ENCODE measurements at places on chromosomes 13 and 19.

DNA sequence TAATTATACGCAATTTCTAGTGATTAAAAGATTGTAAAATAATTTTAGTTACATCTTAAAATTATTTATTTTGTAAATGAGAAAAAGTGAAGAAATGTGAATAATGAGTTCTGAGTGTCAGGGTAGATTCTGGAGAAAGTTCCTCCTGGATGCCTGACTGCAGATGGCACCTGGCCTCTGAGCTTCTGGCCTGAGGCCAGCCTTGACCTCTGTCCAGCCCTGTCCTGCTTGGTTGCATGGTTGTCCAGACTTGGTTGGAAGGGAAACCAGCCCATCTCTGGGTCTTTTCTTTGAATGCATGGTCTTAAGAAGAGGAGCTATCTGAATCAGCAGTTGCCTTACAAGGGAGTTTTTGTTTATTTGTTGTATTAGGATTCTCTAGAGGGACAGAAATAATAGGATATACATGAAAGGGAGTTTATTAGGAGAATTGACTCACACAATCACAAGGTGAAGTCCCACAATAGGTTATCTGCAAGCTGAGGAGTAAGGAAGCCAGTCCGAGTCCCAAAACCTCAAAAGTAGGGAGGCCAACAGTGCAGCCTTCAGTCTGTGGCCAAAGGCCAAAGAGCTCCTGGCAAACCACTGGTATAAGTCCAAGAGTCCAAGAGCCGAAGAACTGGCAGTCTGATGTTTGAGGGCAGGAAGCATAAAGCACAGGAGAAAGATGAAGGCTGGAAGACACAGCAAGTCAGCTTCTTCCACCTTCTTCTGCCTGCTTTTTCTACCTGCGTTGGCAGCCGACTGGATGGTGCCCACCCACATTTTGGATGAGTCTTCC lies 385.8 kb downstream of the ZNF536 start:
- DNase-seq, result no peak

GRCh38 chr19:5172859-5173630 lies 167.6 kb downstream of the PTPRS start:
- DNase-seq, result peak; percentile 98

DNA sequence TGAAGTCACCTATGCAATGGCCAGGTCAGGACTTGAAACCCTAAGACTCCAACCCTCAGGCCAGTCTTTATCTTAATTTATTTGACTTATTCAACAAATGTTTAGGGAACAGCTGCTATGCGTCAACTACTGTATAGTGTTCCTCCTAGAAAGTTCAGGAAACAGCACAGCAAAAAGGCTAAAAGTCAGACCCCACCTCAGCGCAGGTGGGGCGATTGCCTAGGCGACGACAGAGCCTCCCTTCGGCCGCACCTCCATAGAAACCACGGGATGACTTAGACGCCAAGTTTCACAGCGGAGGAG lies 502 bp downstream of the VRK3 start:
- DNase-seq, result no peak

GRCh38 chr19:29285187-29285687 lies 72.3 kb upstream of the UQCRFS1 start:
- DNase-seq, result no peak

DNA sequence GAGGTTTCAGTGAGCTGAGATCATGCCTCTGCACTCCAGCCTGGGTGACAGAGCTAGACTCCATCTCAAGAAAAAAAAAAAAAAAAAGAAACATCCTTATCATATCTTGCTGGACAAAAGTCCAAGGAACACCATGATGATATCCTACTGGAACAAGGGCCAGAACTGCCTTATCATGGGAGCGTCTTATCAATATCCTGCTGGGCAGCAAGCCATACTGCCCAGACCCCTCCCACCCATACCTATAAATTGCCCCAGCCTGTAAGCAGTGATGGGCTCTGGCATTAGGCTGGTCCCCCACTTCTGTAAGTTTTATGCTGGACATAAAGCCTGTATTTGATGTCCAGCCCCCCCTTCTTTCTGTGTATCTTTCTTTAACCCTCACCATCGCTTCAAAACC lies 14.7 kb upstream of the FBXO27 start:
- DNase-seq, result no peak

DNA sequence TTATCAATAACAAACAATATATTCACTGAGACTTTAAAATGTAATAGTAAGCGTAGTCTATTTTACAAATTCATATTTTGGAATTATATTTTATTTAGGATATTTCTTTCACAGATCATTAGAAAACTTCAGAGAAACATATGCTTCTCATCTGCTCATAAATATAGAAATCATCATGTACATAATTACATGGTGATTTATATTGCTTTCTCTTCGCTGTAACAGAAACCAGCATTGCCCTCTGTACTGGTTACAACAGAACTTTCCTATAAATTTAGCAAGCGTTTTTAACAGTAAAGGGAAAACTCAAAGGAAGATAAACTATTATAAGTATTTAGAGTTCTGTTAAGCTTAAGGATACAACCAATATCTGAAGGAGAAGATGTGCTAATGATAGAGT lies 672.8 kb downstream of the PCDH9 start:
- no peak for DNase-seq

DNA sequence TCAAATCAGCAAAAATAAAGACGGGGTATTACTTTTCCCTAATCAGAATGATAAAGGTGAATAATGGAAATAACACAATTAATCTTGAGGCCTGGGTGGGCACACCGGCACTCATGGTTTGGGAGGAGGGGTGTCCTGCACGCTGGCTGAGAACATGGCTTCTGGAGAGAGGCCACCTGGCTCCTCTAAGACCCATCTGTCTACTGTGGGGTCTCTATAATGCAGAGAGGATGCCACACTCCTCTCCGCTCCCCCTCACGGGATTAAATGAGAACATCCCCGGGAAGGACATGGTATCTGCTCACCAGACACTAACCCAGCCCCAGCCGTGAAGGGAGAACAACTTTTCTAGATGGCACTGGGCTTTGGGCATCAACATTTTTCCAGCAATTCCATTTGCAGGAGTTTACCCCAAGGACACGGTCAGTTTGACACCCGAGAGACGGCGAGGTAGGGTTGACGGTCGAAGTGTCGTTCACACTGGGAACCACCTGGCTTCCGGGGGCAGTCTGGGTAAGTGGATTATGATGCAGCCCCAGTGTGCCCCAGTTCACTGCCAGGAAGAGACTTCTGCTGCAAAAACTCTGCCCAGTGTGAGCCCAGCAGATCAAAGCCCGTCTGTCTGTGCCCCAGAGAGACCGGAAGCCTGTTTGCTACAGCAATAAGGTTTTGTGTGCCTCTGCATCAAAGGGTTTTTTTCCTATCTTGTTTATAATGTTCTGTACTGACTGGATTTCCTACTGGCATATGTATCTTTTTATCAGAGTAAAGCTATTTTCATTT lies 56.6 kb downstream of the CEBPG start:
- DNase-seq, result no peak

GRCh38 chr13:40175639-40176038 lies 490.8 kb downstream of the FOXO1 start:
- DNase-seq, result peak; percentile 40

DNA sequence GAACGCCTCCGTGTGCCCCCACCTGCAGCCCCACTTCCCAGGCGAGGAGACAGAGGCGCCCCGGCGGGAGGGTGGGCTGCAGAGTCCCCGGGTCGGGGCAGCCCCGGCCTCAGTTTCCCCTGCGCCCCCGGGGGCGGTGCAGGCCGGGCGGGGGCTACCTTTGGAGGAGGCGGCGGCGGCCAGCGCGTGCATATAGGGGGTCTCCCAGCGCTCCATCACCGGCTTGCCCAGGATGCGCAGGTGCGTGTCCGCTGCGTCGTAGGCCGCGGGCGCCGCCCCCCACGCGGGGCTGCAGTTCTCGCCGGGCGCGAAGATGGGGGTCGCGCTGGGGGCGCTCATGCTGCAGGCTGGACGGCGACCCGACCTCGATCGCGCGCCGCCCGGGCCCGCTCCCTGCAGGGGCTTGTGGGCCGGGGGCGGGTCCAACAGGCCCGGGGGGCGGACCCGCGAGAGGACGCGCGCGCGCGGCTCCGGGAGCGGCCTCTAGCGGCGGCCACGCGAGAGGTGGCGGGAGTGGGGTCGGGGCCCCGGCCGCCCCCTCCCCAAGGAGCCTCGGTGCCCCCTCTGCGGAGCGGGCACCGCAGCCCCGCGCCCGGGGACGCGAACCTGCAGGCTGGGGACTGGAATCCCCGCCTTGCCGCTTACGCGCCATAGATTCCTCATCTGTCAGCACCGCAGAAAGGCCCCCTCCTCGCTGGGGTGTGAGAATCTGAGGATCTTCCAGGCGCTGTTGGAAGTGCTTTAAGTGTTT lies at the start of gene GAMT:
Gene GAMT (minus strand): TSS at position 405 of the 751 bp plus-strand sequence. CDS start 66 bp downstream, at position 339.
- no peak for DNase-seq

DNA sequence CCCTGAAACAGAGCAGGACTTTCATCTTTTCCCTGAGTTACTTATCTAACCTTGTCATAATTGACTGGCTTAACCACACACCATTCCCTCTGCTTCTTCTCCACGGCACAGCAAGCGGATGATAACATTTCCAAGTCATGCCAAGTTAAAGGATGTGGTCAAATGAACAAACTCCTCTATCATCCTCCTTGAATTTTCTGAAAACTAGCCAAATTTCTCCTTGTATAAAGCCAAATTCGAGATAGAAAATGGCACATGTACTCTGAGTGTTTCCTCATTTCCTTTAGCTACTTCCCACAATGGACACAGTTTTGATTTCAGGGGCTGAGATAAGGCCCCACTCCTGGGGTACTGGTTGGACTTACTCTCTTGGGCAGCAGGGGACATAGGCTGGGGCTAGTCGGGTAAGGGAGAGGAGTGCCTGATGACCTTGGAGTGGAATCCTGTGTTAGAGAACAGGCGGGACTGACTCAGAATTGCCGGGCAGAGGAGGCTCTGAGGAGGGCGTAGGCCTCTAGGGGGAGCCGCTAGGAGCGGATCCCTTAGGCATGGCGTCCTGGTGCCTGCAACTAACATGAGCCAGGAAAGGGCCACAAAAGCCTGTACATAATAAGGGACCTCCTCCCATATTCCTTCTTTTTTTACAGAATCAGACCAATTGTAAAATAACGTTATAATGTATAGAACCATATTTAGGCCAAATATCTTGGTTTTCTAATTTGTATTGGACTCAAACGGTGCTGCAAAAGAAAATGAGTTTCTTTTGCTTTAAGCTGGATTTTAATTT lies 20.3 kb upstream of the TMTC4 start:
- DNase-seq, result peak; percentile 65

DNA sequence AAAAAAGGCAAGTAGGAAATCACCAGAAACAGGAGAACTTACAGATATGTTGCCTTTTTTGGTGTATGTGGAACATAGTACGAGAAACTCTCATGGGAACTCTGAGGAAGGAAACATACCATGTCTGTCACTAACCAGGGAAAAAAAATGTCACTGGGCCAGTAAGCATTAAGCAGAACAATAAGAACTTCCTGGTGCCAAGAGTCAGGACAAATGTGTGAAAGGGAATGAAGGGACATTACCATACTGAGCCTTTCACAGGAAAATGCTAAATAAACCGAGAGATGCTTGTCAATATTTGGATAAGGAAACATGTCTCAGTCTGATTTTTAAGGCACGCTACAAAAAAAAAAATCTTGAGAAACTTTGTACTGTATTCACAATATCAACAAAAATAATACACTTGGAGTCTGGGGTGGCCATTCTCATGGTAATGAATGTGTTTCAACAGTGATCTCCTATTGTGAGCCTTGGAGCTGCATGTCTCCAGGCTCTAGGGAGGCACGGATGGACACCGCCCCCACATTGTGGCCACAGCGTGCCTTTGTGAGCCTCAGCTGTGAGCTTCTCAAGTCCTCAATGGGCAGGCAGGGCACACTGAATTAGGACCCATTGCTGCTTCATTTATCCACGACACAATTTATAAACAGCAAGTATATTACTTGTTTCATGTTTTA lies 113.0 kb upstream of the ARGLU1 start:
- no peak for DNase-seq

DNA sequence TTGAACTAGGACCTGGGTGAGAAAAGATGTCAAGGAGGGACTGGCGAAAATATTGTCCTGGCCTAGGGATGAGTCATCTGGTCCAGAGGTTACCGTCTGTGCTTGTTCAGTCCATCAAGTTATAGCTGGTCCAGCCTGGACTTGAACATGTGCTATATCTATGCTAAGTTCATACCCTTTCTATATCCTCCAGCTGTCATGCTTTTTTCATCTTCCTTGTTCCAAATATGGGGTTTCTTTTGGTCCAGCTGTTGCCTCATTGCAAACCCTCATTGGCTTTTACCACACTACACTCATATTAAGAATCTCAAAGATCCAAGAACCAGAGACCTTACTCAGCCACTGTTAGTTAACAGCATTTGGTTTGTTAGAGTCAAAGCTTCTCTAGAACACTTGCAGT lies 19.1 kb upstream of the KLF12 start:
- peak; percentile 48 for DNase-seq

DNA sequence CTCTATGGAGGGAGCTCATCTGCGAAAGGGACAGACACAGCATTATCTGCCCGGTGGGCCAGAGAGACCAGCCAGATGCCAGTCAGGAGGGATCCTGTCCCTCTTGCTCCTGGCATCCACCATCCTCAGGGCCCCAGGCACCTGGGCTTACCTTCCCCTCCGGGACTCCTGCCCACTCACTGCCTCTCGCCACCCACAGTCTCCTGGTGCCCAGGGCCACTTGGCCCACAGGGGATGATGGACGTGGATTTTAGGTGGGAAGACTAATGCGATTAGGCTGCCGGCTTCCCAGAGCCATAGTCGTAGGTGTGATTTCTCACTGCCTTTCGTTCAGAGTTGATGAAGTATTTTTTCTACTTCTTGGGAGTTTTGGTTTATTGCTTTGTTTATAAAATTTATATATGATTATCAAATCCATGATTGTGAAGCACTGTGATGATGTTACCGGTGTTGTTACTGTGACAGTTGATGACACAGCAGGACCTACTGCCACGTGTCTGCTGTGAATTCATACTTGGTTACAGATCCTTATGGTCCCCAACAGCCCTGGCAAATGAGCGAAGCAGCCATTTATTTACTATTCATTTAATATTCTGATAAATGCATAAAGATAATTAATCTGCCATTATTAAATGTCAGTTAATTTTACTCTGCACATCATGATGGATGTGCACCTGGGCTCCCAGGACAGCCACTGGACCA lies 14.5 kb upstream of the CHAMP1 start:
- no peak for DNase-seq

GRCh38 chr13:110343241-110343865 lies 36.3 kb downstream of the COL4A2 start:
- no peak for DNase-seq

GRCh38 chr13:35014606-35015213 lies 72.6 kb downstream of the NBEA start:
- no peak for DNase-seq

- no peak for DNase-seq
These were observed 18.1 kb downstream of the RYR1 start for GRCh38 chr19:38451629-38452028.

All from fibroblast of mammary gland (primary cell).